ENCODE measurements at places on chromosomes 16 and 17.

- no peak for DNase-seq
Measured at GRCh38 chr17:12242345-12242954, 221.8 kb downstream of the MAP2K4 start.

DNA sequence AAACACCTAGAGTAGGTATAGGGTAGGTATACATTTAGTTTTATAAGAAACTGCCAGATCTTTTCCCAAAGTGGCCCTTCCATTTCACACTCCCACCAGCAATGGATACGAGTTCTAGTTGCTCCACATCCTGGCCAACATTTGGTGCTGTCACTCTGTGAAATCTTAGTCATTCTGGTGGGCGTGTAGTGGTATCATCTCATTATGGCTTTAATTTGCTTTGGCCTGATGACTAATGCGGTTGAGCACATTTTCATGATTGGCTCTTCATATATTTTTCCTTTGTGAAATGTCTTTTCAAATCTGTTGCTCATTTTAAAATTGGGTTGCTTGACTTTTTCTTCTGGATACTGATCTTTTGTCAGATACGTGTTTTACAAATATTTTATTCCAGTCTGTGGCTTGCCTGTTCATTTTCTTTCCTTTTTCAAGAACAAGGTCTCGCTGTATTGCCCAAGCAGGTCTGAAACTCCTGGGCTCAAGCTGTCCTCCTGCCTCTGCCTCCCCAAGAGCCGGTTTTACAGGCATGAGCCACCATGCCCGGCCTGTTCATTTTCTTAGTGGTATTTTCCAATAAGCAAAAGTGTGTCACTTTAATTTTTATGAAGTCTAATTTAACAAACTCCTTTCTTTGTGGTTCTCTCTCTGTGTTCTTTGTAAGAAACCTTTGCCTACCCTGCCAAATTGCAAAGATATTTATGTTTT, 192.4 kb downstream of the SEC14L1 start:
- peak; percentile 75 for DNase-seq

- no peak for DNase-seq
Measured at GRCh38 chr16:67608364-67608763, 36.6 kb upstream of the CARMIL2 start.

- DNase-seq, result peak; percentile 84
Measured at GRCh38 chr16:86664522-86665318, 86.4 kb downstream of the FOXL1 start.

GRCh38 chr17:28226563-28227315, 92.3 kb upstream of the TMEM97 start:
- DNase-seq, result no peak
